ENCODE measurements at places on chromosomes 5 and 9.

- no peak for DNase-seq
Observed at GRCh38 chr5:159935946-159936345, 19.7 kb downstream of the ADRA1B start.

DNA sequence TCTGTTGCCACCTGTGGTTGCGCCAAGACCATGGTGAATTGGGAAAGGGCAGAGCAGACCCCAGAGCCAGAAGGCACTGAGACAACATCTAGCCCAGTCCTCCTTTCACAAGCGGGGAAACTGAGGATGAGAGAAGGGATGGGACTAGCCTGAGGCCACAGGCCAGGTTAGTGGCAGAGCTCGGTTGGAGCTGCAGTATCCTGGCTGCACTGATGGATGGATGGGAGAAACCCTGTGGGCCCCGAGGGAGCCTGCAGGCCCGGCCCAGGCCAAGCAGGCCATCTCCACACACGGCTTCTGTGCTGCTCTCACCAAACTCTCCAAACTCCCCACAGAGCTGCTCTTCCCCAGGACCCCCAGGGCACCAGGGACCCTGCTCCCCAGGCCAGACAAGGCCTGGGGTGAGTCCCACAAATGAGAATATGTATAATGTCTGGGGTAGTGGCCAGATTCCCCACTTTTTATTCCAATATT, 60.2 kb downstream of the TSTD2 start:
- DNase-seq = no peak

- DNase-seq = no peak
Observed at GRCh38 chr9:93221044-93221443, 37.1 kb downstream of the WNK2 start.

GRCh38 chr5:78515670-78516069, 132.9 kb downstream of the LHFPL2 start:
- DNase-seq = no peak

- DNase-seq = no peak
Observed at GRCh38 chr5:56649569-56649968, 165.8 kb upstream of the MAP3K1 start.

DNA sequence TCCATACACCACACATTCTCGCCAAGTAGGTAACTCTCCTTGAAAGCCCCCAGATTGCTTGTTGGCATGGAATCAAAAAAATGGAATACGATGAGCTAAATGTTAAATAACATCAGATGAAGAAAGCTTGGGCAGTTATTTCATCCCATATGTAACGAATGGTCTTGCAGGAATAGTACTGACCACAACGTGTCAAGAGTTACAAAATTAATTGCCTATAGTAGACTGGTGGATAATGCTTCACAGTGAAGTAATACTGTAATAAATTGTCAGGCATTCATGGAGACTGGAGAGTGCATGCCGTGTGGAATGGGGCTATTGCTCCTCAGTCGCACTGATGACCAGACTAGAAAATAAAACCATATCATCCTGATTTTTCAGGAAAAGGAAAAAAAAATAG, 1628.7 kb downstream of the MAT2B start:
- no peak for DNase-seq

DNA sequence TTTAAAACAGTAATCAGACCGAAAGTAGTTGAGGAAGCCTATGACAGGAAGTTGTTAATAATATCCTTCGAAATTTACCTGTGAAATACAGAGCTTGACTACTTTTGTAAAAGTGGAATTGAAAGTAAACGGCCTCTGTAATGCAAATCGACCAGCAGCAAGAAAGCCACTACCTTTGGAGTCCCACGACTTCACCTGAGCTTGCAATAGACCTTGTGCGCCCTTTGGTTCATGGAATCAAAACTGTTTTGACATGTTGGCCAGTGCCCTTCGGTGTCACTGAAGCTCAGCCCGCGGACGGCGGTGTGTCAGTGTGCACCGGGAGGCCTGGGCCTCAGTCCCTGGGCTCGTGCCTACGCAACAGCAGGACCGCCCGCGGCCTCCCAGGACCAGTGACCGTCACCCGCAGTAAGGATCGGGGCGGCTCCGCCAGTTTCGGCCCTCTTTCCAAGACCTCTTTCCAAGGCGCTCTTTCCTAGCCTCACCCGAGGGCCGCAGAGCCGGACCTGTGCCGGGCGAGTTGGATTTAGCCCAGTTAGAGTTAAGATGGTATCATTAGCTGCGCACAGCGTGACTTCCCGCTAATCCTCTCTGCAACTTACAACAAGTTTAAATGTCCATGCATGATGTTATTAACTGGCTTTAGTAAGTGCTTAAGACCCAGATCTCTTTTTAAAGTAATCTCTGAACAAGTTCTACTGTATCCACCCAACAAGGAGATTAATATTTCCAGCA, 223.3 kb downstream of the MEF2C start:
- DNase-seq = no peak

GRCh38 chr5:131355971-131356528, 92.2 kb downstream of the CDC42SE2 start:
- DNase-seq = no peak

DNA sequence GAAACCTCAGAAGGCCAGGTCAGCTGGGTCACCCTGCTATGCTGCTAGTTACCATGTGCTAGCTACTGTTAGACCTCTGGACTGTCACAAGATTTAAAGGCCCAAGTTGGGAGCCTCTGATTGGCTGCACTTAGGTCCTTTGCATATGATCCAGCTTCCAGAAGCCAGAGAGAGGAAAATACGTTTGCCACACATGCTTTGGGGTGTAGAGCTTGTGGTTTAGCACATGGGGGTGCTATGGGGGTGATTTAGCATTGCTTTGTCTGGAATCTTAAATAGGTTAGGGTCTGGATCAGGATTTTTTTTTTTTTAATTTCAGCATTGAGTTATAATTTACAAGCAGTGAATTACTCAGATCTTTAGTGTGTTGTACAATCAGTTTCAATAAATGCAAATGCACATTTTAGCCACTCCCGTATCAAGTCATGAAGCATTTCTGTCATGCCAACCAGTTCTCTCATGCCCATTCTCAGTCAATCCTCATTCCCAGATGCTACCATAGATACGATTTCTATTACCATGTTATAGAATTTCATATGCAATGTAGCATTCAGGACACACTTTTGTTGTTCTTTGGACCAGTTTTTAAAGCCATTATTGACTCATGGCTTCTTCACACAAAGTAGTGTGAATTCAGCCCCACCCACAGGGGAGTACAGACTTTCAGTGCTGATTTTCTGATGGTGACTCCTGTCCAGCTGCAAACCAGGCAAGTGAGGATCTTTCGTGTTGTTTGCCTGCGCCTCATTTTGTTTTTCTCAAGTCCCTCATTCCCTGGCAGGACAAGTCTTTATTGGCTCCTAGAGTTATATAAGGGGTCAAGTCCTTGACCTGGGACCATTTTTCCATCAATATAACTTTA, 250.4 kb downstream of the LRRC70 start:
- no peak for DNase-seq

- DNase-seq = no peak
Observed at GRCh38 chr5:123659011-123659410, 147.0 kb downstream of the CSNK1G3 start.

DNA sequence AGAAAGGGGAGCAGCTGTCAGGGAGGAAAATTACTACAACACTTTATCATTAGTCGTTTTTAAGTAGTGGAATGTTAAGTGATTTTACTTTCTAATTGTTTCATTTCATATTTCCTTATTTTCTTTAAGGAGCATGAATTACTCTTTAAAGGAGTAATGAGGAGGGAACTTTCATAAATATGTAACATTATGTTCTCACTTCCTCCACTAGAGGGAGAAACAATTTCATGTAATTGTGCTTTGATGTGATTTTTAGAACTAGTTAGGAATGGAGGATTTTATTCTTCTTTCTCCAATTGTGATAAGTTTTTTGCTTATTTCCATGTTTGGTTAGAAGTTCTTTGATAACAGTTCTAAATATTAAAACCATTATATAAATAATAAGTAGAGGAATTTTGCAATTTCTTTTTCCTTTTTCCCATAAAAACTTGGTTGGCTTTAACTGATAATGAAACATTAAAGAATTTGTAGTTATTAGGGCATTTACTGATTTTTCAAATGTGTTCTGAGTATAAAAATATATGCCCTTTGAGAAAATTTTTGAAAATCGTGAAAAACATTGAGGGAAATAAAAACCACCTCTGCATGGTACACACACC, 25.6 kb downstream of the CEP78 start:
- DNase-seq = peak; percentile 37

- peak; percentile 4 for DNase-seq
Observed at GRCh38 chr5:40879163-40879942, 29.9 kb upstream of the C7 start.
